Stimulated activated CD4-positive, alpha-beta T cell treated with anti-CD3 and anti-CD28 coated beads, TNF-alpha, amount 100 ng/mL, for 1 hour (primary cell): ENCODE measurements at places on chromosomes 5 and 9.

DNA sequence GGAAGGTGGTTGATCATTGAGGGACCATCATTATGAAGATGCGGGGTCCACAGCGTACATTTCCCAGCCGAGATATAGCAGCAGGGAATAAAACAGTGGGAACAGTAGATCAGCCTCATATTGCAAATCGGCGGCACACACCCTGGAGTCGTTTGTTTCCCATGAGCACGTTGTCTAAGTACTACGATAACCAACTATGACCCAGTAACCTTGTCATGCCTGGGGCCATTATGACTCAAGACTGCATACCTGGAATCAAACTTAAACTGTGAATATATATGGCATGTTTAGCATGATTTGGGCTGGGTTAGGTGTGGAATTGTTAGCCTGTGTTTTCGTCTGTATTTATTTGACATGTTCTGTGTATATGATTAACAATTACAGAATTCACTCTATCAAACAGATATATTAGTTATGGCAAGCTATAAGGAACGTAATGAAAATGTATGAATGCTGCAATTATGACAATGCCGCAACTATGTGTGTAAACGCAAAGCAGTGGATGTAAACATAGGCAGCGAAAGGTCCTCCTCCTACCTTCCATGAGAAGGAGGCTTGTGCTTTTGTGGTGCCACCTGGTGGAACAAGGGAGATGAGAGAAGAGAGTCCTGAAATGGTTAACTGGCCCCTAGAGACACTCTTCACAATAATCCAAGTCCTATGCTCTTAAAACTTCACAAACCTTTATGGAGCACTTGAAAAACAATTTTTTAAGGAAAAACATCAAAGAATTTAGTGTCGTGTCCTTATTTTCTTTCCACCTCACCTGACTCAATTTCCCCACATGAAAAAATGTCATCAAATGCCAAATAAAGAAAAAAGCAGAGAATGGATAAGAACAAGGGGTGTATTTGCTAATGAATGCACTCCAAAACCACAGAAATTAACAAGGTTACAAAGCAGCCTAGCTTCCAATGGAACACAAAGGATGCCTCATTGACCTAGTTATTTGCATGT is 47.1 kb downstream of the SEMA5A start:
- DNase-seq = no peak

DNA sequence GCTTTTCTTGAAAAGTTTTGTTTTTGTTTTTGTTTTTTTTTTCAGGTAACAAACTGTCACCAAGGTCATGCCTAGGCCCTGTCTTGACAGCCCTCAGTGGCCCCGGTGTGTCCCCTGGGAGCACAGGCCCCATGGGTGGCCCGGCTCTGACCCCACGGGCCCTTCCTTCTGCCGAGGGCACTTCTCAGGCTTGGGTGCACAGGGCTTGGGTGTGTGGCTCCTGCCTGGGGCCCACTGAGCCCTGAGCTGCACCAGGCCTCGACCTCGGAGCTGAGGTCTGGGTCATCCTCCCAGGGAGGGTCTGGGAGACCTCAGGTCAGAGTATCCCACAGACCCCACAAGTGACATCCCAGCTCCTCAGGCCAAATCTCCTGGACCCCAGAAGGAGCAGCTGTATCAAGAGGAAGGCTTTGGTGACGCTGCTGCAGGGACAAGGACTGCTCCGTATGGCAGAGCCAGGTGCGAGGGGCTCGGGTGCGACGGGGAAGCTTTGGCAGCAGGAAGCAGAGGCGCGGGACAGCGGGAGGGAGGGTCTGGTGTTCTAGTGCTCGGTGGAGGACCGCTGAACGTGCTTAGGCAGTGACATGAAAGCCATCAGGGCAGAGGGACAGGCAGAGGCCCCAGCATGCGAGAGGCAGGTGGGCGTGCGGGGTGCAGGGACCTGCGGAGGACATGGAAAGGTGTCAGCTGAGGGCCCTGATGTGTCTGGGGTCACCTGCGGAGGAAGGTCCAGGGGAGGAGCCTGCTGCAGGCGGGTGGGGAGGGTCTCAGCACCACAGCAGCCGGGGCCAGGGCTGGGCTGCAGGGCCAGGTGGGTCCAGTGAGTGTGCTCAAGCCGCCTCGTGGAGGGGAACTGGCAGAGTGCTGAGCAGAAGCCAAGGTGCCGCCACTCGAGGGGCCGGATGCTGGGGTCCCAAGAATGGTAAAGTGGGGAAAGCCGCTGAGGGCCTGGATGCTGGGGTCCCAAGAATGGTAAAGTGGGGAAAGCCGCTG is 18.4 kb upstream of the SLC9A3 start:
- DNase-seq = no peak

GRCh38 chr9:123679330-123679987 is 250.5 kb downstream of the DENND1A start:
- DNase-seq = no peak

- DNase-seq = no peak
Measured at GRCh38 chr9:131382850-131383729, 10.8 kb upstream of the PRRC2B start.

GRCh38 chr5:62596096-62596495 is 17.5 kb downstream of the LRRC70 start:
- no peak for DNase-seq

DNA sequence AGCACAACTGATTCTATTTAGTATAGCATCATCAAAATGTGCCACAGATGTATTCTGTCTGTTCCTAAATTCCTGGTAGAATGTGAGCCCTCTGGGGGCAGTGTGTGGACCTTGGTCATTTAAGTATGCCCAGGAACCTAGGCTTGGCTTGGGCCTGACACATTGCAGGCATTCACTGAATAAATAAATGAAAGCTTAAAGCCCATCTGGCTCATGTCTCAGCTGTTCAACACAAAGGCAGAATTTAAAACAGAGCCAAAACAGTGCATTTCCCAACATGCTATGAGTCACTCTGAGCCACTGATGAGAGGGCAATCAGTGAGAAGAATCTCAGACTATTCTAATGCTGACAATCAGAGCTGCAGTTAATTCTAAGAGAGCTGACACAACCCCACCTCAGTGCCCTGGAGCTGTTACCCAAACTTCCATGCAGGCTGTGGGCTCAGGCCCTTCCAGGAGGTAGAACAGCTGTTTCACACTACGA is 8.1 kb downstream of the FAM193B start:
- no peak for DNase-seq

DNA sequence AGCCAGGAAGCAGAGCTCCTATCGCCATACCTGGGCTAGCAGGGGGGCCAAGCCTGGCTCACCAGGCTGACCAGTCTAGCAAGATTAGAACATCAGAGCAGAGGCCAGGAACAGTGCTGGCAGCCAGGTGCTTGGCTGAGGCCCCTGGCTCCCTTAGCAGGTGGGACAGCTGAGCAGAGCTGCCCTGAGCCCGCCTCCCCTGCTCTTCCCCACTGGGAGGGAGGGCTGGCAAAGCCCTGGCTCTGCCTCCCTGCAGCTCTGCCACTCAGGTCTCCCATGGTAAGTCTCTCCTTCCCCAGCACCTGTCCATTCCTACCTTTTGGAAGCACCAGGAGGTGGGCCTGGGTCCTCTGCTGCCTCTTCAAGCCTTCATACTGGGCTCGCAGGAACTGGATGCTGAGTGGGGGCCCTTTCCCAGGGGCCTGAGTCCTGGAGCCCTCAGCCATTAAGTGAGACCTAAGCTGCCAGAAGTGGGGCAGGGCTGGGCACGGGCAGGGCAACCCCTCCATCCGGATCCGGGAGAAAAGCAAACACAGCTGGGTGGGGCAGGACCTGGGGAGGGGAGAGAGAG is 803 bp downstream of the C9orf152 start:
- no peak for DNase-seq

- DNase-seq = no peak
Measured at GRCh38 chr5:83718195-83718825, 2.3 kb downstream of the HAPLN1 start.

DNA sequence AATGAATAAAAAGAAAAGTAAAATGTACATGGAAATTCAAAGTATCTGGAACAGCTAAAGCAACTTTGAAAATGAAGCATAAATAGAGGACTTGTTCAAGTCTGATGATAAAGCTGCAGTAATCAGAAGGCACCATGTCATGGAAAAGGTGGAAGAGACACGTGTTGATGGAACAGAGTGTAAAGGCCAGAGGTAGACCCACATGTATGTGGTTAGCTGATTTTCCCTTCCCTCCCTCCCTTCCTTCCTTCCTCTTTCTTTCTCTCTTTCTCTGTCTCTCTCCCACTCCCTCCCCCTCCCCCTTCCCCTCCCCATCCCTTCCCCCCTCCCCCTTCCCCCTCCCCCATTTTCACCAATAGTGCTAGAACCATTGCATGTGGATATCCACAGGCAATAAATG is 58.7 kb upstream of the FCN1 start:
- DNase-seq = no peak

DNA sequence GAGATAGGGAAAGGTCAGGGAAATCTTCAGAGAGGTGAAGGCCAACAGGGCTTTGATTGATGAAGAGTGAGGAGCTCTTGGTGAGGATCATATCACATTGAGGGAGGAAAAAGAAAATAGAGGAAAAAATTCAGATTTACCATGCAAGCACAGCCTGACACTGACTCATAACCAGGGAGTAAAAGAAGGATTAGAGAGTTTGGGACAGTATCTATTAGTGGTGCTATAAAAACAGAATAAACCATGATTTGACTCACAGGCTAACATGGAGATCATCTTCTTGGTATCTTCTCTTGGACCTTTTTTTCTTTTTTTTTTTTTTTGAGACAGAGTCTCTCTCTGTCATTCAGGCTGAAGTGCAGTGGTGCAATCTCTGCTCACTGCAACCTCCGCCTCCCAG is 44.4 kb downstream of the MUSK start:
- DNase-seq = no peak

DNA sequence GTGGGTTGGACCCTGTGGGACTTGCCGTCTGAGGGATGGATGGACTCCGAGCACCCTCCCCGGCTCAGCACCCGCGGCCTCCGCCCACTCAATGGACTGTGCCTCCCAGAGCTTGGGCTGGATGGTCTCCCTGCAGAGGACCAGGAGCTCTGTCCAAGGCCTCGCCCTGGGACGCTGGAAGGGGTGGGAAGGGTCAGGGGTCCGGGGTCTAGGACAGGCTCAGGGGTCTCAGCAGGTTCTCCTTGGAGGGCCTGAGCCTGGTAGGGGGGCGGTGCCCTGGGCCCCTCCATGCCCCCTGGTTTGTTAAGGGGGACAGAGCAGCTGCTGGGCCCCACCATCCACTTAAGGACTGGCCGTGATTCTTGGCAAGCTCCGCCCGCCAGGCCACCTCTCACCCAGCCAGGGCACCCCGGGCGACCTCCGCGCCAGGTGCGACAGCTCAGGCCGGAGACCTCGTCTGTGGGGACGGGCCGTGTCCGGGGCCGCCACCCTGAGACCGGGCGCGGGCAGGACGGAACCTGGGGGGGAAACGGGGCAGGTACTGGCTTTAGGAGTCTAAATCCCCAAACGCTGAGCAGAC is 29.2 kb downstream of the EXOC3 start:
- no peak for DNase-seq

DNA sequence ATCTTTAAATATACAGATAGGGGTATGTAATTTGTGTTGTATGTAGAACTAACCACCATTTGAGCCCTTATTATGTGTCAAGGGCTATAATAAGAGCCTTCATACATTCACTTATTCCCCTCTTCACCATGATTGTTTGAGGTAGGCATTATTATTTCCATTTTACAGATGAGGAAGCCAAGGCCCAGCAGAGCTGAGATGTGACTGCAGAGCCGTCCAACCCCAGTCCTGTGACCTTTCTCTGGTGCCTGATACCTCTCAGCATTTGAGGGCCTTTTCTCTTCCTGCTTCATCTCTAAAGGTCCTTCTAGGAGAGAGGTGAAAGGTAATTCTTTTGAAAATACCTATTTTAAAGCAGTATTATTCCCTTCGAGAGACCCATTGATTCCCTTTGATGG is 37.3 kb downstream of the PIP5K1B start:
- DNase-seq = no peak

DNA sequence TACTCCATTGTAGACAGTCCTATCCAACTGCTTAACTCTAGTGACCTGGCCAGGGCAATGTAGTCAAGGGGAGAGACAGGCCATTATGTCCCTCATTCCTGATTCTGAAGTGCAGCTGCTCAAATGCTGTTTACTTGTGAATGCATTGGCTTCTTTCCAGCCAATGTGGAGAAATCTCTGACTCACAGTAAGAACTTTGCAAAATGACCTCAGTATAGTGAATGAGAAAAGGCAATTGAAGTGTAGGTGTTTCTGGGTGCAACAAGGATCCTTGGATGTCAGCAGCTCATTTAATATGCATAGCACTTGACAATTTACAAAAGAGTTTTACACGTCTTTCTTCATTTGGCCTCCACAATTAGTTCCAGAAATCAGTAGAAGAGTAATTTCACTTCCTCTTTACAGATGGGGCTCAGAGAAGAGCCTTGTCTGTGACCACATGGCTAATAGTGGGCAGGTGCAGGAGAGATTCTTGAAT is 367.2 kb downstream of the OSTF1 start:
- no peak for DNase-seq
